ENCODE measurements at places on chromosomes 11 and 22.

DNA sequence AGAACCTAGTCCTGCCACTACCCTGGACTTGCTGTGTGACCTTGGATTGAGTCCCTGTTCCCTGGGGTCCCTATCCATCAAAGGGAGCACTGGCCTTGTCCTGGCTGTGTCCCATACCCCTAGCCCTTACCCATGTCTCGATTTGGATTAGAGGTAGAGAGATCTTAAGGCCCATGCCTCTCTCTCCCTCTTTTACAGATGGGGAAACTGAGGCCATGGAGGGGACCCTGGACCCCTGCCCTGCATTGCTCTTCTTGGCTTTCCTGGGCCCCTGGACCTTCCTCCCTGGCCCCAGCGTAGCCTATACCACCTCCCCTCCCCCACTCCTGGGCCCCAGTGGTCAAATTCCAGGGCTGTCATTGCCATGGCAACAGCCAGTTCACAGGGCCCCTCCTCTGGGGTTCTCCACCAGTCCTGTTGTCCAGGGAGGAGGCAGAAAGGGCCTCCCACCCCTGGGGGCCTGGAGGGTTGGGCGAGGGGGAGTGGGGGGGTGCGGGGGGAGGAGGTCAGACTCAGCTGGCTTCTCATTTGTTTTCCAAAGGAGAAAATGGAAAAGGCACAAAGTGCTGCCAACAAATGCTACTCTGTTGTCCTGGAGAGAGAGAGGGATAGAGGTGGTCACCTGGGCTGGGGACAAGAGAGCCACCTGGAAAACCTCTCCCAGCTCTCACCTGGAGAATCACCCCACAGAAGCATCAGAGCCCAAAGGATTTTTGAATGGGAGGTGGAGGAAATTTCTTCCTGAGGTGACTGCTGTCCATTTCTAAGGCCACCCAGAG lies 23.3 kb downstream of the ARHGEF17 start:
- DNase-seq = no peak

DNA sequence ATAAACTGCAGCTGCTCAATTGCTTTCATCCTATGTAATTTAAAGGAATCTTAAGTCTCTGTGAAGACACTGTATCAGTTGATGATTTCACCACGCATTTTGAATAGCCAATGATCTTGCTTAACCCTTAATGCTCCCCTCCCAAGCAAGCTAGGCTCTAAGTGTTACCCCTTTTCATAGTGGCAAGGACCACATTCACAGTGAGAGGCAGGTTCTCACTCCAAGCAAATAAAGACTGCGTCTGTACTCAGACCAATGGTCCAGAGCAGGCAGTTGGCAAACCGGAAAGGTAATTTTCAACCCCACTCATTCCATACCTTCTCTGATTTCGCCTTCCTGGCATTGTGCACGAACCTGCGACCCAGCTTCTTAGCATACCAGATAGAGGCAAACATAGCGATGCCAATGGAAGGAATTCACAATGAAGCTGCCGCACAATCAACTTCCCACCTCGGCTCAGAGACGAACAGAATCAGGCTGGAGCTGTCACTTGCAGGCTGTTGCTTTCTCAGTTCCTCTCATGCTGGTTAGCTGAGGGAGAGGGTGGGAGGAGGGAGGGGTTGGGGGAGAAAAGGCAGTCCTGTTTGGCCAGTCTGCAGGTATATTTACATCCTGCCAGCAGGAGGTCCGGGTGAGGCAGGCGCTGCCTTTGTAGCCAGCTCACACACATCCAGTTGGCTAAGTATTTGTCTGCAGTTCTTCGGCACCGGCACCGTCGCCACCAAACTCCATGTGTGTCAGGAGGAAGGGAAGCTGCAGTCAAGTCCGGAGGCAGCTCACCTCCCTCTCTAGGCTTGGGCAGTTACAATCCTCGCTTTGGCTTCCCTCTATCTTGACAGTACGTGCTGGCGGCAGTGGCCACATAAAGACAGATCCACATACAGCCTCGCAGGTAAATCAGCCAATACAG lies 1151.2 kb upstream of the CCDC90B start:
- DNase-seq = no peak

DNA sequence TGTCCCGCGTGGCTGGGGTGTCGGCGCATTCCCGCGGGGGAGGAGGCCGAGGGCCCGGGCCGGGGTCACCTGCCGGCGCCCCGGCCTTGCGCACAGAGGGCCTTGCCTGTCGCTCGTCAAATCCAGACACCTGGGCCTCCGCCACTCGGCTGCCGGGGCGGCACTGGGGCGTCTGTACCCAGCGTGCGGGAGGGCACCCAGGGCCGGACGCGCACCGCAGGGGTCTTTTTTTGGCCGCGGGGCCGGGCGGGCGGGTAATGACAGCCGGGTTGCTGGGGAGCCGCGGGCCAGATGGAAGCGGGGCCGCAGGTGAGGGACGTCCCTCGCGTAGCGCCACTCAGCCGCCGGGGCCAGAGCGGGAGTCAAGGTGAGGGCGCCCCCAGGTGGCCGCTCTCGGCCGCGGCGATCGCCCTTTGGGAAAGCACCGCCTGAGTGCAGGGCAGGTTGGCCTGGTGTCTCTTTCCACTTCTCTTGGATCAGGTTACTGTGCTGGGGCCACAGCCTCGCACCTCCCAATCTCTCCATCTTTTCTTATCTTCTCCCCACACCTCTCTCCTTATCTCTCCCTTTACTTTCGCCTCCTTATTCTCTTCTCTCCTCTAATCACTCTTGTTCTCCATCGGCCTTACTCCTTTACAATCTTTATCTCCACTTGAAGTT lies 3.5 kb downstream of the PHLDB1 start:
- peak; percentile 85 for DNase-seq

GRCh38 chr22:29821291-29822016 lies 16.6 kb downstream of the ASCC2 start:
- DNase-seq = no peak

GRCh38 chr11:96033599-96033998 lies 109.7 kb upstream of the MTMR2 start:
- DNase-seq = no peak

DNA sequence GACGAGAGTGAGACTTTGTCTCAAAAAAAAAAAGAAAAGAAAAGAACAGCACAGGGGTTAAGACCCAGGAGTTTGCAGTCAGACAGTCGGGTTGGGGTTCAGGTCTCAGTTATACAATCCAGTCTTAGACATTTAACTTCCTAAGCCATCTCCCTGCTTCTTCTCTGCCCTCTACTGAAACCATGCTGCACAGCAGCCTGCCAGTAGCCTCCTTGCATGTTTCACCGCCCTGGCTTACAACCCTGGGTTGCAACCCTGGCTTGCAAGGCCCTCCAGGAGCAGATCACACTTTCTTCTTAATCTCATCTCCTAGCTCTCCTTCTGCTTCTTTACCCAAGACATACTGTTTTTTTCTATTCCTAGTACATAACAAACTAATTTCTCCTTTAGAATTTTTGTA lies 5.9 kb upstream of the B3GAT3 start:
- no peak for DNase-seq

DNA sequence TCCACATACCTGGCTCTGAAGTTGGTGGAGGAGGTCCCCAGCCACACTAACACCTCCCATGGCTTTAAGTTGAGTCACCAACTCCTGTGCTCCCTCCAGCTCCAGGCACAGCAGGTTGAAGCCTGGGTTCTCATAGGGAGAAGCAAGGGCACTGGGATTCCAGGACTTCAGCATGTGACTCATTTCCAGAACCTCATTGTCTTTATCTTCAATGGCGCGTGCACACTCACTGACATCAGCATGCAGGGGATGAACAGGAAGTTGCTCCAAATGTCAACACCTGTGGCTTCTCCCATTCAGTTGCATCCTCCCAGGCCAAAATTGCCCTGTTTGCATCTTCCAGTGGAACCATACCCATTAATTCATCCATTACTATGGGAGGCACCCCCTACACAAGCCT lies 5.8 kb upstream of the UBQLNL start:
- no peak for DNase-seq

GRCh38 chr22:37643225-37643847 lies 3.9 kb downstream of the SH3BP1 start:
- peak; percentile 87 for DNase-seq

DNA sequence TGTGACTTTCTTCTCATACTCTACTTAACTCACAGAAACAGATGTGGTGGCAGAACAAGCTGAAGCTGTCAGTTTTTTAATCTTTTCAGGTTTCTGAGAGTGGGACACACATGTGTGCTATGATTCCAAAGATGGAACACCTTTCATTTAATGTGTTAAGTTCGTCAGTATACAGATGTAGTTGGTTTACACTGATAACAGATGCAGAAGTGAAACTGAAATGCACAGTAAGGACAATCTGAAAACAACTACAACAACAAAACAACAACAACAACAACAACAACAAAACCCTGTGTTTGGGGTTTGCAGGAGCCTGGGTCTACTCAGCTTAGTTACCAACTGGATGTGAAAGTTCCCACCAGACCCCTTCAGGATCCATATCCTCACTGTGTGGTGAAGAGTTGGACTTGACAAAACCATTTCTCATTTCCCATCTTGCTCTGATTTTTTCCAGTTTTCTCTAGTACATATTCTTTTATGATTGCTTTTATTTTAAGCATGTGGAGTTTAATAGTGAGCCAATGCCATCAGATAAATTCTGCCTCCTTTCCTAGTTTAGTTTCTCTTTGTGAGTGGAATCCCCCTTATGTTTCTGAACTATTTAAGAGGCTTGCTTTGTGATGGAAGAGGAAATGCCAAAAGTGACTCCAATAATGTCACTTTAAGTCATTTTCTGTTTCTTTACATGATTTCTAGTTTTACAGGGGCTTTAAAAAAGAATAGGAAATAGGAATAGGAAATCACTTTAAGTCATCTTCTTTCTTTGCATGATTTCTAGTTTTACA lies 47.8 kb downstream of the ARHGAP42 start:
- DNase-seq = no peak
